GM13976 (cell line): ENCODE measurements at places on chromosomes 2 and 18.
A peak's percentile ranks its signal among the peaks of the same experiment; 100 is the strongest.

DNA sequence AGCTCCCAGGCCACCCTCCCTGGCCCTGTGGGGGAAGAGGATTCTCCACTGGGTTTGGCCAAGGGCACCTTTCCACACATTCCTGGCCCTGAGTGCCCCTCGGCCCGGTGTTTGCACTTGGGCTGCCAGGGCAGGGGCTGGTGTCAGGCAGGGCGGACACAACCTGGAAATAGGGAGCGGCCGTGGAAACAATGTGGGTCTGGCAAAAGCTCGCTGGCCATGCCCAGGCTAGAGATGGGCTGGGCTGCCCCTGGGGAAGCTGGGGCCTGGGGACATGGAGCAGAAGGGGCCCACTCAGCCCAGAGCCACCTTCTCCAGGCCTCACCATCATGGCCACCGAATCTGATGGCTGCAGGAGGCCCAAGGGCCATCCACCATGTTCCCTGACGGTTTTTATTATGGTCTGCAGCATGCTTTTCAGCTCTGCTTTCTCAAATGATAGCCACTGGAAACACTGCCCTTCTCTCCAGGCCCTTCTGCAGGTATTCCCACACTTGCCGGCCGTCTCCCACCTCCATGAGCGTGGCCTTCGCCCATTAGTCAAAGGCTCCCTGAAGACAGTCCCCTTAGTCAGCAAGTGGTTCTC, 275.1 kb downstream of the CYP26B1 start:
- no peak for DNase-seq

DNA sequence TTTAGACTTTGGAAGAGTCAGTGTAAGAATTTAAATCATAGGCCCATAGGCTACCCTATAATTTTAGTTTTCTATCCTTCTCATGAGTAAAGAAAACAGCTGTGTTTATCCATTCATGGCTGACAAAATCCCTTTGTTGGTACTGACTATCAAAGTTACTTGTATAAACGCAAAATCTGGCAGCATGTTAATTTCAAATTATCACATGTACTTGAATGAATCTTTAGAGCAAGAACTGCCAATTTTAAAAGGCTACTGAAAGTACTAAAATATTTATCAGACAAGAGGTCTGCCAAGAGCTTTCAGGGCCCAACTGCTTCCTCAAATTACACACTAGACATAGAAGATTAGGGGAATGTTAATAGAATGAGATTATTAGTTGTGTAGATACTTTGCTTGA, 66.6 kb downstream of the MYL12B start:
- DNase-seq: no peak

DNA sequence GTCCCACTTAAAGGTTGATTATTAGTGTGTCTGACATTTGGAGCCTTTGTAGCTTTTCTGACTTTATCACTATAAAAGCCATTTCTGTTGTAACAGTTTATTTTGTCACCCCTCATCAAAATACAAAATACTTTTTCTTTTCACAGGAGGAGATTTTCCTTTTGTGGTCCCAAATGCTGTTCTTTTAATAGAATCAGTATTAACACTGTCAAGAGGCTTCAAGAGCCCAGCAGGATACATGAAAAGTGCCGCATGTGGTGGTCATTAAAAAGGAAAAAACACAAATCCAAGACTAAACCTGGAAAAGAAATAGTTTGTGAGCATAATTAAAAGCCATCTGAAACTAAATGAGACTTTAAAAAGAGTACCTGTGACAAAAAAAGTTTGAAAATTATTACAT, 515.7 kb downstream of the DCDC2C start:
- no peak for DNase-seq

- DNase-seq: no peak
Measured at GRCh38 chr2:238376884-238377391, 49.8 kb upstream of the ASB1 start.

DNA sequence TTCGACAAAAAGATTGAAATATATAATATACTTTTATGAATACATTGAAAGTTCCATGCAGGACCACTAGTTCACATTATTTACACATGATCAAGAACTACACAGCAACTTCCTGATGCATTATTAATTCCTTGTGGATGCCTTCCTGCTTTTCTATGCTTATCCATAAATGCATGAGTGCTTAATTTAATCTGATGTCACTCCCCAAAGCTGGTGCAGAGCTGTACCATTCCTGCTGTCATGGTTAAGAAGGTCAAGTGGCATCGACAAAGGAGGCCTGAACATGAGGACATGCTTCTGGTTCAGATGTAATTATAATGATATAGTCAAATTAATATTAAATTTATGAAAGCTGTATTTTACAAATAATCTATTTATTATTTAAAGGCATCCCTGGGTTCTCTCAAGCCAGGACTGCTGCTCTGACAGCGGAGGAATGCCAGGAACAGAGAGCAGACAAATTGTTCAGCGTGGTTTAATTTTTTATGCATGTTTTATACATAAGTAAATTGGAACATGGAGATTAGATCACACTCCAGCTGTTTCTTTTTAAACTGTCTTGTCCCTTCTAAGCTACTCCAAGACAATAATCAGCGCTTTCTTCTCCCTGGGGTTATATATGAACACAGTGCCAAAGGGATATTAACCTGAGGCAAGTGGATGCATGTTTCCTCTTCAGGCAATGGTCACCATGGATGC, 307.3 kb upstream of the CNTNAP5 start:
- DNase-seq: no peak

DNA sequence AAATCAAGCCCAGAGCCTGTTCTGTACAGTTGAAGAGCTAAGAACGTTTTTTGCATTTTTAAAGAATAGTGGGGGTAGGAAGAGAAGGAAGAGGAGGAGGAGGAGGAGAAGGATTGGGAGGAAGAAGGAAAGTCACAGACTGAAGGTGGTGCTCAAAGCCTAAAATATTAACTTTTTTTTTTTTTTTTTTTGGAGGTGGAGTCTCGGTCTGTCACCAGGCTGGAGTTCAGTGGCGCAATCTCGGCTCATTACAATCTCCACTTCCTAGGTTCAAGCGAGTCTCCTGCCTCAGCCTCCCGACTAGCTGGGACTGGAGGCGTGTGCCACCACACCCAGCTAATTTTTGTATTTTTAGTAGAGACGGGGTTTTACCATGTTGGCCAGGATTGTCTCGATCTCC, 18.3 kb upstream of the KLHL29 start:
- DNase-seq: no peak

DNA sequence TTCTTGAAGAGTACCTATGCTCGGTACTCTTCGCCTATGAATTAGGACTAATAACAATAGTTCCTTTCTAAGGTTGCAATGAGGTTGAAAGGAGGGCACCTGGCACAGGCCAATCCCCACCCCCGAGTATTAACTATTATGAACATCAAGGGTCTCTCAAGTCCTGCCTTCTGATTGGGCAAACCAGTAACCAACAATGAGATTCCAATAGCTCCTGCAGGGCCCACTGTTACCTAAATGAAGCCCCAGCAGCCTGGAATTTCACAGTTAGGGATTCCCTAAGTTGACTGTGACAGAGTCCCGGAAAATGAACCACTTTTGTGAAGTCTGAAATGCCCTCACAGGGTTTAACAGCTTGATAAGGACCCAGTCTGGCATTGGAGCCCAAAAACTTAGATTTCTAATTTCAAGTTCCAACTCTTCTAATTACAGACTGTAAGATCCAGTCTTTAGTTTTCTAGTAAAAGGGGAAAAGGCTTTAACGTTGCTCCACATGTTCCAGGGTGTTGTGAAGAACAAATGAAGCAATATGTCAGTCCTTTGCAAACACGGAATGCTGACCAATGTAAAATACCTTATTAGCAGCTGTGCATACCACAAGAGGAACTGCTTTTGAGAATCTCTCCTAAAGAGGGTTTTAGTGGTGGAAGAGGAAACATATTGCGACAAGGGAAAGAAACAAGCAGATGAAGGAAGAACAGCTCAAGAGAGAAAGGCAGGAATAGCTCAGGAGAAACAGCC, 277.7 kb upstream of the MAP2 start:
- no peak for DNase-seq

DNA sequence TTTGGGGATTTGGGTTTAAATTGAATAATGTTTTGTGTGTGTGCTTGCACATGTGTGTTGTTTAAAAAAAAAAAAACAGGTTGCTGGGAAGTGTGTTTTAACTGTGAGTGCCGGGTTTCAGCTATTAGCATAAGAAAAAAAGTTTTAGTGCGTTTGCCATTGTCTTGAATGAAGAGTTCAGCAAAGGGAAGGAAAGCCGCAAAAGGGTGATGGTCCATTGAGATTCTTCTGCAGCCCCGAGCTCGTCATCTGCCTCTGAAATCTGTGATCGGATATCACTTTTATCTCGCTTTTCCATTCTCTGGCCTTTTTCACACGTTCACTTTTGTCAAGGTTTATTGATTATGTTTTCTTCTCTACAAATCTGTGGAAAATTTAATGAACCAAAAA, 4.7 kb downstream of the GLI2 start:
- no peak for DNase-seq

GRCh38 chr2:8031370-8031769, 650.5 kb upstream of the ID2 start:
- no peak for DNase-seq

- DNase-seq: no peak
Measured at GRCh38 chr2:15303874-15304273, 257.3 kb downstream of the NBAS start.

- no peak for DNase-seq
Measured at GRCh38 chr2:28488858-28489575, 6.8 kb upstream of the PLB1 start.

DNA sequence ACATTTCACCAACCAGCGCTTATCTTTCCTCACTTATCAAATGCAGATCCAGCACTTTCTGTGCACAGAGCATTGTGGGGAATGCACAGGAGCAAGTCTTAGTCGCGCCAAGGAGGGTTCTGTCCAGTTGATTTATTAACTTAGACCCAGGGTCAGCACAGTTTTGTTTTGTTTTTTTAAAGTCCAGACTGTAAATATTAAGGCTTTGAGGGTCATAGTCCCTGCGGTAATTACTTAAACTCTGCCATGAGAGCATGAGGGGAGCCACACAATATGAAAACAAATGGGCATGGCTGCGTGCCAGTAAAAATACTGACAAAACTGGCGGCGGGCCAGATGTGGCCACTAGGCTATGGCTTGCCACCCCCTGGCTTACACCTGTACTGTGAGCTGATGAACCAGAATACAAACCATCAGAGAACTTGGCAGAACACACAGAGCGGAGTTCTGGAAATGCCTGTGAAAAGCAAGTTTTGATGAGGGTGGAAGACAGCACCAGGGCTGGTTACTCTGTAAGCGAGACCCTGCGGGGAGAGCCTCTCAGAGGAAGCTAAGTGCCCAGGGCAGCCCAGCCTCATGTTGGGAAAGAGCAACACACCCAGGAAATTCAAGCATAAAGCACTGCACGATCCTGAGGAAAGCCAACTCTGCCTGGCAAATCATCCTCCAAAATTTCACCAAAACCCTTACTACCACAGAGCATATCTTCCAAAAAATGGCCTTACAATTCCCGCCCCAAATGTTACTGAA, 43.6 kb downstream of the L3MBTL4 start:
- DNase-seq: no peak

DNA sequence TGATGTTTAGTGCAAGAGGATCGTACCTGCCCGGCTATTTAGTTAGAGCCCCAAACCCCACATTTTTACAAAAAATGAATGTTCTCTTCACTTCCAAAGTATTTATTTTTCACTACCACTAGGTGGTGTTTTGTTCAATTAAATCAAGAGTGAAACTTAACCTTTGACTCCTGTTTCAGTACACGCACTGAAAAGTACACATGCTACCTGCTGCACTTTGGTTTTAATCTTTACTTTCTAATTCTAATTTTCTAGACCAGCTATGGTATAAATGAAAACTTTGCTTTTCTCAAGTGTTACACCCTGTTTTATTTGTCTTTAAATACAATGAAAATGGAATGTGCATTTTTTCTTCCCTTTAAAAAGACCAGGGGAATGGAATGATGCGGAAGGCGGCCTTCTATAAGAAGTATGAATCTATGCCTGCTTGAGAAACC, 31.4 kb upstream of the CHN1 start:
- peak; percentile 43 for DNase-seq

DNA sequence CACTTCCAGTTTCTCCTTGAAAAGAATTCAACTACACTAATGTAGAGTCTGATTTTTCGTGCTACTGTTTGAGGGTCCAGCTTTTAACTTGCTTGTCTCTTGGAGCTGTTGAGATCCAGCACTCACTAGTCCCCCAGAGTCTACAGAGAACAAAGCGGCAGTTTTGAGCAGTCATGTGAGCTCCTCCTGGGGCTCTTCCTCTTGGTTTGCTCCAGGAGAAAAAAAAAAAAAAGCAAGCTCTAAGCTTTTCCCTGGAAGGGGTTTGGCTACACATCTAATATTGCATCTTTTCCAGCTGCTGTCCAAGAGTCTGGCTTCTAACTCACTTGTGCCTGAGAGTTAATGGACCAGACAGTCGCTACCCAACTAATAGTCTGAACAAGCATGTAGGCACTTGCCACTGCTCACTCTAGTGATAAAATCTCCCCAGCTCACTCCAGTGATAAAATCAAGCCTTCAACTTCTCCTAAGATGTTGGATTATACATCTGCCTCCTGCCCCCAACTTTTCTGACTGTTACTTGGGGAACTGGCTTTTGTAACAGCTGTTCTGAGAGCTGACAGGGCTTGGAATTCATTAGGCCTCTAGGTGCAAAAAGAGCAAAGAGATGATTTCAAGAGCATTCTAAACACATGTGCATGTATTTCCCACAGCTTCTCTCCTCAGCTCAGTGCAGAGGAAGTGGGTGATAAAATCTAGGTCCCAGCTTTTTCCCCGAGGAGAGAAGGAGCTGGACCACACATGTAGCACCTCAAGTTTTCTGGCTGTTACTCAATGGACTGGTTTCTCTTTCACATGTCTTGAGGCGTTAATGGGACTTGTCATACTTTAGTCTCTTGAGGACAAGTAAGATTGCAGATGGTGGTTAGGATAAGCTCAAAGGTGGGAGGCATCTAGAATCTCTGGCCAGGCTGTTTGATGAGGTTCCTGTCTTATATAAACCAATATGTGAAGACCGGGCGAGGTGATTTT, 750.5 kb downstream of the LRP1B start:
- DNase-seq: no peak

DNA sequence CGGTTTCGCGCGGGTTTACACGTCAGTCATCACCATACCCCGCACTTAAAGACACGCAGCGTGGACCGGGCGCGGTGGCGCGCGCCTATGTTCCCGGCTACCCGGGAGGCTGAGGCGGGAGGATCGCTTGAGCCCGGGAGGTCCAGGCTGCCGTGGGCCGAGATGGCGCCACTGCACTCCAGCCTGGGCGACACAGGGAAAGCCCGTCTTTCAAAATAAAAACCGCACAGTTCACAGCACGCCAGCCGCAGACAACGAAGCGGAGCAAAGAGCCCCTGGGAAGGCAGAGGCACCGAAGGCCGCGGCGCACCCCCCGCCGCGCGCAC, 328 bp downstream of the DTYMK start:
- DNase-seq: no peak

- DNase-seq: no peak
Measured at GRCh38 chr2:107999158-107999557, 12.8 kb downstream of the SLC5A7 start.

- DNase-seq: no peak
Measured at GRCh38 chr2:61074100-61074499, 8.4 kb downstream of the SANBR start.

- DNase-seq: no peak
Measured at GRCh38 chr2:17272652-17273525, 245.4 kb downstream of the RAD51AP2 start.
